ENCODE measurements at places on chromosomes 12 and 14.

DNA sequence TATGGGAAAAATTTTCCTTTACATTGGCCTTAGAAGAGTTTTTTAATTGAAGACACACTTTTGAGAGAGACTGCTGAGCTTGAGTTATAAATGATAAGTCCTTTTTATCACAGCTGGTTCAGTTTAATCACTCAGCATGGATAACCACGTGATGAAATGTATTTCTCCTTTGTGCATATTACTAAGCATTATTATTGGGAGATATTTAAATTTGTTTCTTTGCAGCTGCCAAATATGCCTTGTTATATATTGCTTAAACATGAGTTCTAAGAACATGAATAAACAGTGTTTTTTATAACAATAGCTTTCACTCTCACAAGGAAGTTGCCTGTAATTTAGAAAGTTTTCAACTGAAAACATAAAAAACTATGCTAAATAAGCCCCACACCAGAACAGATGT is 293.5 kb upstream of the LRFN5 start:
- no peak overlapping the region for H3K4me3 ChIP-seq
- H3K36me3 ChIP-seq = no peaks in the 10 kb centered on the region
- no peaks in the 10 kb centered on the region for H3K27me3 ChIP-seq
- no peak for DNase-seq
- H3K27ac ChIP-seq = no peak overlapping the region

GRCh38 chr14:102085948-102086708 is 716 bp downstream of the HSP90AA1 start:
- H3K4me1 ChIP-seq = no peaks in the 10 kb centered on the region
- H3K36me3 ChIP-seq = peaks cover 45% of the 10 kb centered on the region
- DNase-seq = peak; percentile 70

DNA sequence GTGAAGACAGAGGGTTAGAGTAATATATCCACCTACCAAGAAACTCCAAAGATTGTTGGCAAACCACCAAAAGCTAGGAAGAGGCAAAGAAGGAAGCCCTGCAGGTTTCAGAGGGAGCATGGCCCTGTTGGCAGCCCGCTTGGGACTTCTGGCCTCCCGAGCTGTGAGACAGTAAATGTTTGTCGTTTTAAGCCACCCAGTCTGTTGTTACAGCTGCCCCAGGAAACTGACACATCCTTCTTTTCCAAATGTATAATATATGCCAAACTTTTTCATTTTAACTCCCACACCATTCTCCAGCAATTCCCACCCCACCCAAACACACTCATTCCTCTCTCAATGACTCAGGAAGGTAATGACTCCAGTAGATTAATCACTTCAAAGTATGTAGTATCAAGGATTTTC is 74.0 kb downstream of the RPS29 start:
- H3K27ac ChIP-seq = no peak overlapping the region
- DNase-seq = no peak
- no peaks in the 10 kb centered on the region for H3K36me3 ChIP-seq
- H3K4me3 ChIP-seq = no peak overlapping the region

GRCh38 chr12:28253161-28253641 is 62.9 kb downstream of the CCDC91 start:
- H3K4me1 ChIP-seq = peaks cover 16% of the 10 kb centered on the region
- no peaks in the 10 kb centered on the region for H3K27me3 ChIP-seq
- no peak for DNase-seq
- H3K4me3 ChIP-seq = no peak overlapping the region

DNA sequence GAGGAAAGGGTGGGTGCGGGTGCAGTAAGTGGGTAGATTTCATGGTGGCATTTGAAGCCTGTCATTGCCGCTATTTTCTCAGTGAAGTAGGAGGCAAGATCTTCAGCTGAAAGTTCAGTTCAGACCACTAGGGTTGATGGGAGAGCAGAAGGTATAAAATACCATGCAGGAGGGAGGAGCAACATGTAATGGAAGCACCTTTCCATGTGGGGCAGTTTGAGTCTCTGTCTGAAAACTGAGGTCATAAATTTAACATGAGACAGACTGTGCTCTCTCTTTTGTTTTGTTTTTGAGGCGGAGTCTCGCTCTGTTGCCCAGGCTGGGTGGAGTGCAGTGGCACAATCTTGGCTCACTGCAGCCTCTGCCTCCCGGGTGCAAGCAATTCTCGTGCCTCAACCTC is 22.7 kb downstream of the LRRC74A start:
- H3K4me1 ChIP-seq = no peaks in the 10 kb centered on the region
- H3K4me3 ChIP-seq = no peak overlapping the region
- H3K27ac ChIP-seq = no peak overlapping the region
- no peak for DNase-seq

Measured in tibial artery (tissue), 4 donors.